ENCODE measurements at places on chromosomes 13 and 19. TPM values are rescaled to one million over a fixed set of nuclear protein-coding genes. Genes with fewer than 3 reads are reported as not detected.

- no peak for DNase-seq
These were observed 271.9 kb downstream of the SLITRK6 start for GRCh38 chr13:85527316-85527715.

DNA sequence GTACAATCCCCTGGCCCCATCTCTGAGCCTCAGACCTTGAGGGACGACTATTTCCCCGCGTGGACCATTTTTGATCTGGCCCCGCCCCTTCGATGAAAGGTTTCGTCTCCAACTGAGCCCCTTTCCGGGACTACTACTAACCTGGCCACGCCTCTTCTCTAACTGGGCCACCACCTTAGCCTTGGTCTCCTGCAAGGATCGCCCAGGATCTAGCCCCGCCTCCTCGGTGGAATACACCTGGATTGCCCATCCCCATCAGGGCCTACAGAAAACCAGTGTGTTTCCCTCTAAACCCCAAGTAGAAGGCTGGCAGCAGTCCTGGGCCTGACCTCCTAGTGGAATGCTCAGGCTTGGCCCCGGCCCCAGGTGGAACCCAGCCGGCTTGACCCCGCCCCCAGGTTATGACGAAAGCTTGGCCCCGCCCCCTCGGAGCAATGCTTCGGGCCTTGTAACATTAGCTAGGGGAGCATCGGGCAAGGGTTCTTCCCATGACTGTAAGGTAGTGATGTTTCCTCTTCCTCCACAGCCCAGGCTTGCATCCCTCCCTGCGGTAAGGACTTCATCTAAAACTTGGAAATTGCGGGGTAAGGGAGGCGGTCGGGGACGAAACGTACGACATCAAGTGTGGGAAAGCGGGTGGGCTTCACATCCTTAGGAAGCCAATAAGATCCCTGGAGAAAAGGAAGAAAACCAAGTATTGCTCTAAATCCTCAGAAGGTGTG is 9.1 kb downstream of the SPACA6 start:
- DNase-seq: peak; percentile 76

GRCh38 chr13:101202590-101202989 is 213.7 kb downstream of the NALCN start:
- DNase-seq: no peak

LYL1 gene
- total RNA-seq: 5.0 TPM

DNA sequence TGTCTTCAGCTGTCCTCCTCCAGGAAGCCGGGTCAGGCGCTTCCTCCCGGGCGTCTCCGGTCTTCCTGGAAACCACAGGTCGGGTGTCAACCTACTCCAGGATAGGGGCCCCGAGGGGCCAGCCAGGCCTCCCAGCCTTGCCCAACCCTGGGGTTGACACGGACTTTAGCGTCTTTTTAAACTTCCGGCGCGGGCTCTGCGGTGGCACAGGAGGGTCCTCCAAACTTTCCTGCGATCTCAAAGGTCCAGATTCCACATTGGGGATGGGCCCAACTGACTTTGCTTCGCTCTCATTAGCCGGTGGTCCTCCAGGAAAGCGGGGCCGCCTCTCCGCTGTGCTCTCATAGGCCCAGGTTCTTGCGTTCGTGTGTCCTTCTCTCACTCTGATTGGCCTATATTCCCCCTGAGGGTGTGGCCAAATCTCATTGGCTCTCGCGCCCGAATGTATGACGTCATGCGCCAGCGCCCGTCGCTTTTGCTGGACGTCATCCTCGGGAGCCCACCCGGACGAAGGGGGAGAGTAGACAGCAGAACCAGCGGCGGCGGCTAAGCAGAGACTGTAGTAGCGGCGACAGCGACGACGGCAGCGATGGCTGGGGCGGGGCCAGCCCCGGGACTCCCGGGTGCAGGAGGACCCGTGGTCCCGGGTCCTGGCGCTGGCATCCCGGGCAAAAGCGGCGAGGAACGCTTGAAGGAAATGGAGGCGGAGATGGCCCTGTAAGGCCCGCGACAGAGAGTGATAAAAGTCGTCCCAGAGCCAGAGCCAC is at the start of gene RBM42:
RBM42 (plus strand) TSS at position 472 of the 767 bp plus-strand sequence; CDS start at position 590, 118 bp downstream.
- peak; percentile 98 for DNase-seq

DNA sequence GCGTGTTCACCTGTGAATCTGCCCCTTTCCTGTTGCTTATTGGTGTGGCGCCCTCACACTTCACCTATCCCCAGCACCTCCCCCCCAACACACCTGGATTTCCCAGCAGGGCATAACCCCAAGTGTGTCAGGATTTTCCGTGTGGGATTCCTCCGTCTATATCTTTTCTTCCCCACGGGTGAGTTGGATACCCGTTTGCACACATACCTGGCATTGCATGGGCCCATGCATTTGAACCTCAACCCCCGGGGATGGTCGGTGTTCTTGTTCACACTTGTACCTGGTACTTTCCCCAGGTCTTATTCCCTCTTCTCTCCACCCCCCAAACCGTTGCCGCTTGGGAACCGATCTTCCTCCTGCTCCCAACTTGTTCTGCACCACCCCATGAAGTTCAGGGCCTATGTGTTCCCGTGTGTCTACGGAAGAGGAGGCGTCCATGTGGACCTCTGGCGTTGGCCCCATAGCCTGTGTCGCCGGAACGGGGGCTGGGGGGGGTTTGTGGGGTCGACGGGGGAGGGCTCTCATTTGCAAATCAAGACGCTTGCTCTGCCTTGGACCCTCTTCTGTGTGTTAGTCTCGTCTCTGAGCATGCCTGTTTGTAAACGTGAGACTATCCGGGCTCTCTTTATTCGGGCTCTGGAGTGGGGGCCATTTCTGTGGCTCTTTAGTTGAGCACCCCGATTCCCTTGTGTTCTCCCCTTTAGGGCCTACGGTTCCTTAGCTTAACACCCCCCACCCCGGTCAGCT is 1.7 kb downstream of the PRR12 start:
- peak; percentile 37 for DNase-seq

GNA15 gene
- 78.4 TPM for total RNA-seq
